Bone marrow (tissue), 2 donors: ENCODE measurements at places on chromosomes 16 and 17.

DNA sequence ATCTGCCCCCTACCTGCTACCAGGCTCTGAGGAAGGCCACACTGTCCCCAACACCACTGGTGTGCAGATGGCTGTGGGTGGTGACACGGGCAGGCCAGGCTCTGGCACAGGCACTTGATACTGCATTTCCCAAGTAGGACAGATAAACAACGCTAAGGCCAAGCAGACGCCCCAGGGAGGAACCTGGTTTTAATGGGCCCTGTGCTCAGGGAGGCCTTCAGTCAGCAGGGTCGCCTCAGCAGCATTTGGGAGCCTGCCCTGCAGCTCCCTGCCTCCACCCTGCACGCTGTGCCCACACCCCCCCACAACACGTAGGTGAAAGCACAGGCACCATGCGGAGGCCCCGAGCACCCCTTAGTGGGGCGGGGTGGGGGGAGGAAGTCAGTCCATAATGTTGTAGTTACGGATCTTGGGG, 3.3 kb upstream of the FASN start:
- no peak for DNase-seq

- DNase-seq = no peak
Measured at GRCh38 chr16:4426021-4426684, 485 bp downstream of the DNAJA3 start.

DNA sequence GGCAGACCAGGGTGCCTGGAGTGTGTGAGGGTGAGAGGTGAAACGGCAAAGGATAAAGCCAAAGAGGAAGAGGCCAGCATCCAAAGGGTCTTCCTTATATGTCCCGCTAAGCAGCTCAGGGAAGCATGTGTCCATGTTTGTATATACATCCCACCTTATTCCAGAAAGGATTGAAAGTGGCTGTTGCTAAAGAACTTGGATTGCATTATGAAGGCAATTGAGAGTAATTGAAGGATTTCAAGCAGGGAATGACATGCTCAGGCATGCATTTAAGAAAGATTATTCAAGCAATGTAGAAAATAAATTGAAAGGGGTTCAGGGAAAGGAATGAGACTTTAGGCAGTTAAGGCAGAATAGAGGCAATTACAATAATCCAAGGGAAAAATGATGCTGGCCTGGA, 237.6 kb upstream of the SOX9 start:
- no peak for DNase-seq

GRCh38 chr16:48526058-48526957, 83.7 kb downstream of the N4BP1 start:
- no peak for DNase-seq

GRCh38 chr16:60225541-60225940, 1491.4 kb upstream of the GOT2 start:
- no peak for DNase-seq

GRCh38 chr17:47708864-47709541, 15.0 kb downstream of the TBKBP1 start:
- no peak for DNase-seq

GRCh38 chr17:3986270-3986938, 22.2 kb upstream of the ATP2A3 start:
- DNase-seq = no peak

- DNase-seq = no peak
Measured at GRCh38 chr16:35798885-35799426, 2339.5 kb downstream of the TP53TG3F start.

- DNase-seq = no peak
Measured at GRCh38 chr16:83110269-83110668, 483.5 kb downstream of the CDH13 start.
